ENCODE measurements at places on chromosomes 11 and 22.
A peak's percentile ranks its signal among the peaks of the same experiment; 100 is the strongest.

DNA sequence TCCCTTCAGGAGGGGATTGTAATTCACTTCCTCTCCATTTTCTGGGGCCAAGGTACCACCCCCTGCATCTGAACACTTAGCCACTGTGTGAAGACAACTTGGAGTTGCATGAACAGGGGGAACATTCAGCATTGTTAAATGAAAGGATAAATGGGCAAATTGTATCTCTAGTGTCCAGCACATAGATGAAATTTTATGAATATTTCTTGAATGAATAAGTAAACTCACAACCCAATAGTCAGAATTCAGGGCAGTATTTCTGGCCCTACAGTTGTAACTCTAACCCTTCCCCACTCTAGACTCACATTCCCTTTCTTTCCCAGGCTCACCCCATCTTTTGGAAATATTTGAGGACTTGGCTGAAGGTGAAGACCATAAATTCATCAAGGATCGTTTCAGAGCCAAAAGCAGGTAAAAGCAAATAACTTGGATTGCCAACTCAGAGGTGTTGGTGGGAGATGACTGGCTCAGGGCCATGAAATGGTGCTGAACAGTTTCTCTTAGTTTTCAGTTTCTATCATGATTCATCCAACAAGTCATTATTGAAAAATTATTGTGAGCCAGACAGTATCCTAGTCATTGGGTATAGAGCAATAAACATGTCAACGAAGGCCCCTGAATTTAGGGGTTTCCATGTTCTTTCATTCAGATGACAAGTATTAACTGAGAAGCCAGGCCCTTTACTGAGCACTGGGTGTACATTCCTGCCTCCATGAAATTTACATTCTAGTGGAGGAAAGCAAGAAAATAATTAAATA lies 33.3 kb upstream of the ZC3H12C start:
- no peak for DNase-seq

- DNase-seq = peak; percentile 71
Measured at GRCh38 chr22:35582861-35583670, 34.1 kb downstream of the MB start.

GRCh38 chr11:85027346-85027745 lies 599.8 kb downstream of the DLG2 start:
- DNase-seq = no peak

- no peak for DNase-seq
Measured at GRCh38 chr11:15594607-15595006, 479.9 kb downstream of the INSC start.

DNA sequence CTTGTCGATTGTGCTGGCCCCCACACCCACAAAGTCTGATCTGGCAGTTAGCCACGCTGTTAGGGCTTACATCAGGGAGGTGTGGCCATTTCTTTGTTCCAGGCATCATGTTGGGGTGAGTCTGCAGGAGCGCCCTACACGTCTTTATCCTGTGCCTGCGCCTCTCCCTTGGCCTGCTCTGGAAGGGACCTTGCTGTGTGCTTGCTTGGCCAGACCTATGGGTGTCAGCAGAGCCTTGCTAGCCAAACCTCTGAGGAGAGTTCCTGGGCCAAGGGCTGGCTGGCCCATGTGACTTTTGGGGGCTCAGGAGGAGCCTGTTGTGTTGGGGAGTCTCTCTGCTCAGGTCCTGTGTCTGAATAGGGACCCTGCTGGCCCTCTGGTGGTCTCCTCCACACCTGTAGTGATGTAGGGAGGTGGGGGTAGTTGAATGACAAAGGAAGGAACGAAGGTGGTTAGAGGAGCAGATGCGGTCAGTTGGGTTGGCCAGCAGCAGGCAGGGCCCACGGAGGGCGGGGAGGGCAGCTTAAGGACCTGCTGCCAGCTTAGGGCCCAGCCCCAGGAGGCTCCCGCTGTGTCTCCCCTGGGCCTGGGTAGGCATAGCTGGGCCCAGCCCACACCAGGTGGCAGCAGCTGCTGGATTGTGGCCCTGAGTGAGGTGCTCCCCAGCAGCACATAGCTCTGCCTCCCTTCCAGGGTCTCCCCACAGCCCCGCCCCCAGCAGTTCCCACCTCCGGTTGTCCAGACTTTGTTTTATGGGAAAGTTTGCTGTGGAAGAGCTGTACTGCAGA lies 7.9 kb downstream of the PPIL2 start:
- DNase-seq = no peak

DNA sequence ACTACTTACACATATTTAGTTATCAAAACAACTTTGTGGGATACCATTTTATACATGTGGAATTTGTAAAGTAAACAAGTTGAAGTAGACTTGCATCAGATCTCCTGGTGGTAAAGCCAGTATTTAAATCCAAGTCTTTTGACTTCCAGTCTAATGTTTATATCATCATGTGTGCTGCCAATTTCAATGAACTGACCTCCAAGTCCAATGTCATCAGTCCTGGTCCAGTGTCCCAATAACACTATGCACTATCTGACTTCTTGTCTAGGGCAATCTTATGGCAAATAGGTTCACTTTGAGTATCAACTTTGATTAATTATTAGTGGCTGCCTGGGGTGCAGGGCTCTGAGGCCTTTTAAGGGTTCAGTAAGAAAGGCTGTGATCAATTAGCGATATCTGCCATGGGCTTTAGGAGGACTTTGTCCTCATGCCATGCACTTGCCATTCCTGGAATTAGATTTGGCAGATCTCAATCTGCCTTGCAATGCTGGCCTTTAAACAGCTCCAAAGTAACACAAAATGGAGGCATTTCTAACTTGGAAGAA lies 9.6 kb upstream of the PTS start:
- no peak for DNase-seq

GRCh38 chr11:40291329-40291728 lies 1168.1 kb downstream of the LRRC4C start:
- no peak for DNase-seq

DNA sequence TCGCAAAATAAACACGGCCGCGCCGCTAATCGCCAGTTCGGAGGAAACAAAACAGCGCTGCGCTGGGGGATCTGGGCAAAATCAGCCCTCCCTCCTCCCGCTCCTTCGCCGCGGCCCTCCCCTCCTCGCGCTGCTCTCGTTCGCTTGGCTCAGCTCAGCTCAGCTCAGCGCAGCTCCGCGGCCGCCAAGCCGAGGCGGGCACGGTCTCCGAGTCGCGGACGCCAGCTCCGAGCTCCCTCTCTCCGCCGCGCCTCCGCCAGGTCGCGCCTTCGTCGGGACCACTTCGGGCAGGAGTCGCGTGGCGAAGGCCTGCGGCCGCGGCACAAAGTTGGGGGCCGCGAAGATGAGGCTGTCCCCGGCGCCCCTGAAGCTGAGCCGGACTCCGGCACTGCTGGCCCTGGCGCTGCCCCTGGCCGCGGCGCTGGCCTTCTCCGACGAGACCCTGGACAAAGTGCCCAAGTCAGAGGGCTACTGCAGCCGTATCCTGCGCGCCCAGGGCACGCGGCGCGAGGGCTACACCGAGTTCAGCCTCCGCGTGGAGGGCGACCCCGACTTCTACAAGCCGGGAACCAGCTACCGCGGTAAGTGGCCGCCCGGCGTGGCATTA lies at the start of gene SPON1:
Gene SPON1 (plus strand): TSS at position 162 of the 607 bp plus-strand sequence. CDS start 182 bp downstream, at position 344.
- DNase-seq = no peak

DNA sequence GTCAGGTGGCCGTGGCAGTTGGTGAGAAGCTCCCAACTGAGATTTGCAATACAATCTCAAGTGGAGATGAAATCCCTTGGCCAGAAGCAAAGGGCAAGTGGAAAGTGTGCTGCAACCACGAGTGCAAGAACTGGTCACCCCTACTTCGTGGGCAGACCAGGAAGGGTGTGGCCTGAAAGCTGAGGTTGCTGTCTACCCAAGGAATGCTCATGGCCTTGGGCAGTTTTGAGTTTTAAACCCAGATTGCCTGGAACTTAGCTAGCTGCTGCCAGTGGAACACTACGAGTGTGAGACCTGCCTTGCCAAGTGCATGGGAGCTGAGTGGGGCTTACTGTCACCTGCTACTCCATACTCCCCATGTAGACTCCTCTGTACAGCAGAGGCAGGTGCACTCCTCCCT lies 113.3 kb upstream of the FAT3 start:
- no peak for DNase-seq

- no peak for DNase-seq
Measured at GRCh38 chr11:119450590-119451326, 27.8 kb upstream of the THY1 start.

DNA sequence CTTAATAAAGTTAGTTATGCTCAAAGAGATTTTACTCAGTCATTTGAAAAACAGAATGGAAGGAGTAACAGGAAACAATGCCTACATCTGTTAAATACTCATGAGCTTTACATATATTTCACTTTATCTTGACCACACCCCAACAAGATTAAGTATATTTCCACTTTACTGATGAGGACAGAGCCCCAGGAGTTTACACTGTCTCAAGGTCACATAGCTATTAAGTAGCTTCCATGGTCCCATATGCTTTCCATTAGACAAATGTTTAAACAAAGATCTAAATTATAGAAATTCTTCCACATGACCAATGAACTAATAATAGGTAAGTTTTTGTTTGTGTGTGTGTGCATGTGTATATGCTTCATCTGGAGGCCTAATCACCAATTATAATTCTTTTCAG lies 30.2 kb downstream of the MRTFA start:
- no peak for DNase-seq

DNA sequence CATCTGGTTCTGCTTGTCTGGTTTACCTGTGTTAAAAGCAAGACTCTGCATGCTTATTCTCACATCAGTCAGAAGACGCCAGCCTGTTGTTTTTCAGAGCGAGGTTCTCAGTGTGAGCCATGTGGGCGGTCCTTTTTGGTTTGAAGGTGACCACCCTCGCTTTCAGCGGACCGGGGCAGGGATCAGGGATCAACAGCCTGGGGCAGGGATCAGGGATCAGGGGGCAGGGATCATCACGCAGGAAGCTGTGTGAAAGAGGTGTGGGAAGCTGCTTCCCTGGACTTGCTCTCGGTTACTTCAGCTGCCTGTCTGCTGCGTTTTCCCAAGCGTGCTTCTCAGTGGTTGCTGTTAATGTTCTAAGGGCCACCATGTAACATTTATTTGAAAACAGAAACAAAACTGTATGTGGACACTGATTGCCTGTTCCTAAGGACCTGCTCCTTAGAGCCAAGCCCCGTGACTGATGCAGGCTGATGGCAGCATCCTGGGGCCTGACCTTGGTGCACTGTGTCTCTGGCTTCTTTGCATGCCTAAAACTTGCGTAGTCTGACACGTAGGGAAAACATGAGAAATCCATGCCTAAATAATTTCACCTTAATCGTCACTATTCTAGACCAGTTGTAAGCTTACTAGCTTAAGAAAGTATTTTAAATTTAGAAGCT lies 146.9 kb downstream of the ATXN10 start:
- DNase-seq = no peak

Measured in Kasumi-1 (cell line).